CD8-positive, alpha-beta memory T cell (primary cell): ENCODE measurements at places on chromosomes 7 and 10.

GRCh38 chr10:99339563-99340047 lies 10.4 kb downstream of the CNNM1 start:
- DNase-seq: no peak

- no peak for DNase-seq
Measured at GRCh38 chr10:73424478-73424877, 8.9 kb downstream of the MSS51 start.

- no peak for DNase-seq
Measured at GRCh38 chr10:87961314-87961713, 97.9 kb downstream of the PTEN start.

- DNase-seq: no peak
Measured at GRCh38 chr7:35728412-35729060, 33.6 kb upstream of the HERPUD2 start.

DNA sequence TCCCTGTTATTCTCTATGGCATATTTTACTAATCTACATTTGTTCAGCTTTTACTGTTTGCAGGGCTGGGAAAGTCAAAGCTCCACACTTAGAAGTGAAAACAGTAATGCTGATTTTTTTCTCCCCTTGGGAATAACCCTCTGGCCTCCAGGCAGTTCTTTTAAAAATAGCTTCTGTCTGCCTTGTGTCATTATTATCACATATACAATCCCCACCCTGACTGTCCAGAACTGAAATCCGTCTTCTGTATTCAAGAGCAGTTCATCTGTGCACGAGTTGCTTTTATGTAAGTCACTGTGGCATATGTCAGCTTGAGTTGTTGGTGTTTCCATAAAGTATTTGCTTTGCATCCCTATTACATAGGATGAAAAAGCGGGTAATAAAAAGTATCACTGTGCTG lies 1221.1 kb upstream of the CELF2 start:
- DNase-seq: no peak

- no peak for DNase-seq
Measured at GRCh38 chr7:37277513-37277912, 171.2 kb downstream of the ELMO1 start.

DNA sequence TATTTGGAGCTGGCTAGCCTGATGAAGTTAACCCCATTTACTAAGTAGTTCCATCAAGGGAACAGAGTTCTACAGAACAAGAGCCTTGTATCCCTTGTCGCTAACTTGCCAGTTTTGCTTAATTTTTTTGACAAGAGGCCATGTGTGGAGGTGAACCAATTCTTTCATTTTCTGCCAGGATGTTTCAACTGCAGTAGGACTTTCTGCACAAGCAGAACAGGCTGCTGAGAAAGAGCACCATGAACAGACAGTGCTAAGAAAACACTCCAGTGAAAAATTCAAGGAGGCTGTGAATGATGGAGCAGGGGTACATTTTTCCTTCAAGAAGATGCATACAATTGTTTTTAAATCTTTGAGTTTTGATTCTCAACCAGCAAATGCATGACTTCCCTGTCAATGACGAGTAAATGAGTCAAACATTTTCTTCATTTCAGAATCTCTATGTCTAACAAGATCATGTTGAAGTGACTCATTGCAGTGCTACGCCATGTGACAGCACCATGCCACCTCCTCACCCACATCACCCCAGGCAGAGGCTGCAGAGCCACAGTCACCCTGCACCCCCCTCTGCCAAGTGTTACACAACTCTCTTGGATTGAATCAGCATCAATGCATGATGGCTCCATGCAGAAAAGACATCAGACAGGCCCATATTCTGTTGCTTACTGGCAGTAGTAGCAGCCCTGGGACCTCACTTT lies 193.1 kb downstream of the COBL start:
- no peak for DNase-seq

GRCh38 chr10:109992485-109992884 lies 15.3 kb upstream of the ADD3 start:
- DNase-seq: no peak

DNA sequence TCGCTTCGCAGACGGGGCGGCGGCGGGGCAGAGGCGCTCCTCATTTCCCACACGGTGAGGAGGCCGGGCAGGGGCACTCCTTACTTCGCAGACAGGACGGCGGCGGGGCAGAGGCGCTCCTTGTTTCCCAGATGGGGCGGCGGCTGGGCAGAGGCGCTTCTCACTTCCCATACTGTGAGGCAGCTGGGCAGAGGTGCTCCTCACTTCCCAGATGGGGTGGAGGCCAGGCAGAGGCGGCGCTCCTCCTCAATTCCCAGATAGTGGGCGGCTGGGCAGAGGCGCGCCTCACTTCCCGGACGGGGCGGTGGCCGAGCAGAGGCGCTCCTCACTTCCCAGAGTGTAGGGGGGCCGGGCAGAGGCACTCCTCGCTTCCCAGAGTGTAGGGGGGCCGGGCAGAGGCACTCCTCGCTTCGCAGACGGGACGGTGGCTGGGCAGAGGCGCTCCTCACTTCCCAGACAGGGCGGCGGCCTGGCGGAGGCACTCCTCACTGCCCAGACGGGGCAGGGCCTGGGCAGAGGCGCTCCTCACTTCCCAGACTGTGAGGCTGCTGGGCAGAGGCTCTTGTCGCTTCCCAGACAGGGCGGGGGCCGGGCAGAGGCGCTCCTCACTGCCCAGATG lies 43.1 kb downstream of the ZEB1 start:
- no peak for DNase-seq

GRCh38 chr10:124375691-124376090 lies 43.0 kb downstream of the OAT start:
- DNase-seq: no peak

DNA sequence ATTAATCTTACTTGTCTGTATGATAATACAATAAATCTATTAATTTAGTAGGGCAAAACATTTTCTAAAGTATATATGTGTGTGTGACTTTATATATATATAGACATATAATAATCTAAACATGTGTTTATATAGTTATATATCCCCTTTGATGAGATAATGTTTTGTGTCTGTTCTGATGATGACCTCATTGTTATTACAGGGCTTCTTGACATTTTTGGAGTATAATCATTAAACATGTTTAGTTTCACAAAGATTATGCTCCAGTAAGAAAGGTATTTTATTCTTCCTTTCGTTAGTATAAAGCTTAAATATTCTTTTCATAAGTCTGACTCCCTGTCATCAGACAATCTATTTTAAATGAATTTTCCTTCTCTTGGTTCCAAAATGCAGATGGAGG lies 62.3 kb upstream of the CABCOCO1 start:
- no peak for DNase-seq

GRCh38 chr7:121831801-121832200 lies 41.2 kb upstream of the PTPRZ1 start:
- no peak for DNase-seq

- DNase-seq: no peak
Measured at GRCh38 chr7:21370283-21370982, 57.5 kb upstream of the SP4 start.

DNA sequence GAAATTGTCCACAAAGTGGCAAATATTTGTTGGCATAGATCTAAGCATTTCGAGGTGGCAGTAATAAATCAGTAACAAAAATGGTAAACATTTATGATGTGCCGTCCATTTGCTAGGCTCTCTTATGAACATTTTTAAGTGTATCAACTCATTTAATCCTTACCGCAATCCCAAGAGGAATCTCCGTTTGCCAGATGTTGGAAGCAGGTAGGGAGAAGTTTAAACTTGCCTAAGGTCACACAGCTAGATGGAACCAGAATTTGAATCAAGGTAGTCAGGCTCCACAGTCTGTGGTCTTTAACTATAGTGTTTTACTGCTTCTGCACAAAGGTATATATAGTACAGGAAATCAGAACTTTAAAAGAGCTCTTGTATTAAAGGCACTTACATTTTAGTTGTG lies 2.6 kb downstream of the MKLN1 start:
- no peak for DNase-seq

DNA sequence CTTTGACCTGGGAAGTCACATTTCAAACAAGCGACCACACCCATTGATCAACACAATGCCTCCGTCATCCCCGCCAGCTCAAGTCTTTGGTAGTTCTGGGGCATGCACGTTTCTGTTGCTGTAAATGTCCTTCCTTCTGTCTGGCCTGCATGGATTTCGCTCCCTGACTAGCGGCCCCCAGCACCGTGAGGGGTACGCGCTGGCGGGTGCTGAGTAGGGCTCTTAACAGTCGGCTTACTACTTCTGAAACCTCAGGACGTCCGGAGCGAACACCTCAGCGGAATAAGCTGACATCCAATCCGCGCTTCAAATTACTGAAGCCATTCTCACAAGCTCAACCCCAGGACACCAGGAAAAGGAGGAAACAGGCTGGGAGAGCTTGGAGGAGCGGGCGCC lies 505 bp downstream of the NUDCD3 start:
- no peak for DNase-seq

- no peak for DNase-seq
Measured at GRCh38 chr10:35409094-35409582, 72.8 kb downstream of the CCNY start.

- DNase-seq: no peak
Measured at GRCh38 chr10:35140126-35140525, 13.5 kb downstream of the CREM start.

GRCh38 chr10:101867931-101868330 lies 24.3 kb upstream of the KCNIP2 start:
- DNase-seq: no peak

GRCh38 chr7:116230191-116231005 lies 20.1 kb downstream of the TES start:
- DNase-seq: no peak

DNA sequence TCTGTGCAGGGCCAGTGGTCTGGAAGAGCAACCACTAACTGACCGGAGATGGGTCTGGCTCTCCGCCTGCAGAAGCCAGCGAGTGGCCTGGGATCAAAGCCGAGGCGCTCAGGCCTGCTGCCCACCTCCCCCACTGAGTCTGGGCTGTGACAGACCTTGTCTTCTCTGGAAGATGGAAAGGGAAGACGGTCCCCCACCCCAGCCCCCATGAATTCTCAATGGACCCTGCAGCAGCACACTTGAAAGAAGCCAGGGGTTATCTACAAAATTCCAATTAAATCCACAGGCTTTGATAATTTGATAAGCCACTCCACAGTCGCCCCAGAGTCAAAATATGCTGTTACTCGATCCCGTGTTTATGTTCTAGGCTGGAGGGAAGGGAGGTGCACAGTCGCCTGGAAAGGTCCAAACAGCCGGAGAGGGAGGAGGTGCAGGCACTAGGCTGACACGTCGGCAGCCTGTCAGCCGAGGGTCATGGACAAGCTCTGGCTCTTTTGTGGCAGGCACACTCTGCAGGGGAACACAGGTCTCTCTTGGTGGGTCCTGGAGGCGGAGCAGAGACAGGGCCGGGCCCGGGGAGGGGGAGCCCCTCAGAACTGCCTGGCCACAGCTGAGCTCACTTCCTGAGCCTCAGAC lies 134.9 kb downstream of the SH3PXD2A start:
- DNase-seq: no peak

DNA sequence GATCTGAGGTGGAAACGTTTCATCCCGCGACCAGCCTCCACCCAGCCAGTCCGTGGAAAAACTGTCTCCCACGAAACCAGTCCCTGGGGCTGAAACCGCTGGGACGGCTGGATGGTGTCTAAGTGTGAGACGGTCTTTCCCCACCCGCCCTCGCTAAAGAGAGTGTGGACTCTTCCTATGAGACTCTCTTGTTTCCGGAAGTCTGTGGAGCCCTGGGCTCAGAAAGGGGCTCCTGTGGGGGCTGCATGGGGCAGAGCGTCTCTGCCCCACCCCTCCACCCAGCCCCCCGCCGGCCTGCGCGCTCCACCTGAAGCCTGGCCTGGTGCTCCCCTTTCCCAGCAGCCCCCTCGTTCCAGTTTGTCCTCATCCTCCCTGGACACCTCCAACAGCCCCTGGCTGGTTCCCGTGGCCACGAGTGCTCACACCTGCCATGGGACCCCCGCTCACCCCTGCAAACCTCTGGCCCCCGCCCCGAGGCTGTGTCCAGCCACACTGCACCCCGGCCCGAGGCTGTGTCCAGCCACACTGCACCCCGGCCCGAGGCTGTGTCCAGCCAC lies 28.7 kb downstream of the CFAP46 start:
- no peak for DNase-seq

DNA sequence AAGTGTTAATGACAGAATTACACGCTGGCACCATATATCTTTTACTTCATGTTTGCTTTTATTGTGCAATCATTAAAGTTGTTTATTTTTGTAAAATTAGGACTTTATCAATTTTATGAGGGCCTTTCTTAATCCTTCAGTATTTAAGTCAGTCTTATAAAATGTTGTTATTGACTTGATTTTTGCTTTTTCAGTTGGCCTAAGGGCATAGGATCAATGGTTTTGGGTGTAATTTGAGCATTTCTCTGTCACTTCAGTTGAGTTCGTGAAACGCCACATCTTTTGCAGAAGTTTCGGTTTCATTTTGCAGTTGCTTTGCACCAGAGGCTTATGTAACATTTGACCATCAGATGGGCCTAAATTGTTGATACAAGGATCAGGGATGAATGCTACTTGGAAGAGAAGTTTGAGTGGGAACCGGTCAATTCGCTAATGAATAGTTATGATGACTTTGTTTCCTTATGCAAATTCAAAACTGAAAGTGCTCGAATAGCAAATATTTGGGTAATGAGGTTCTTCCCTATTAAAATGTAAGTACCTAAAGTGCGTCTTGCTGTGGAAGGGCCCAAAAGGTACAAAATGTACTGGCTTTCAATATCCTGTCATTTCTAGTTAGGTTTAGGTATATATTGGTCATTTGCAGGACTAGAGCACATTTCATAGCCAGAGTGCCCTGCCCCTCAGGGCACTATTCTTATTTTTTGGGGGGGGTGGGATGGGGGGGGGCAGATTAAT lies 340.9 kb downstream of the LRMDA start:
- DNase-seq: no peak

DNA sequence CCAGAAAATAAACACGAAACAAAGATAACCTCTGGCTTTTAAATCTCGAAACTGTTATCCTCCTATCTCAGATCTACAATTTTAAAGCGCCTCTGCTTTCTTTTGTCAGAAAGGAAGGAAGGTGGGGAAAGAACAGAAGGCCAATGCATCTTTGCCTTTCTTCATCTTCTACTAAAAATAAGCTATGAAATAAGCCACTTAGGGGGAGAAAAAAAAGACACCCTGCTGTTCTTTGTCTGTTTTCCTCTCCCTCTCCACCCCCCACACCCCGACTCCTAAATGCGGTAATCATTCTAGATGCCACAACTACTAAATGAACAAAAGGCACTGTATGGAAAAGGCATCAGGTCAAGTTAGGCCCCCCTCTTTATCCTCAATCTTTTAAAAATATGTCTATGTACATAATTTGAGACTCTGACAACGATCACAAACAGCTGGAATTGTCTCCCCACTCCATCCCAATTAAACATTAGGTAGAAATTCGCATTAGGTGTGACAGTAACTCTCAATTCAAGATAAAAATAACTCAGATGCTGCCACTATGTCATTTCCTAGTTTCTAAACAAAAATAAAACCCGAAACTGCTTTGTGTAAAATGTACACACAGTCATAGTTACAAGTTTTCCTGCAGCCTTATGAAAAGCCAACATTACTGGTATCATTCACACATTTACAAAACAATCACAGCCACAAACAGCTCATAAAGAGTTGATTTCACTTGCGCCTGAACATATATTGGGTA lies 2.4 kb downstream of the UBE2H start:
- DNase-seq: no peak
